ENCODE measurements at places on chromosomes 3 and 15. TPM values are rescaled to one million over a fixed set of nuclear protein-coding genes. Genes with fewer than 3 reads are reported as not detected.

DNA sequence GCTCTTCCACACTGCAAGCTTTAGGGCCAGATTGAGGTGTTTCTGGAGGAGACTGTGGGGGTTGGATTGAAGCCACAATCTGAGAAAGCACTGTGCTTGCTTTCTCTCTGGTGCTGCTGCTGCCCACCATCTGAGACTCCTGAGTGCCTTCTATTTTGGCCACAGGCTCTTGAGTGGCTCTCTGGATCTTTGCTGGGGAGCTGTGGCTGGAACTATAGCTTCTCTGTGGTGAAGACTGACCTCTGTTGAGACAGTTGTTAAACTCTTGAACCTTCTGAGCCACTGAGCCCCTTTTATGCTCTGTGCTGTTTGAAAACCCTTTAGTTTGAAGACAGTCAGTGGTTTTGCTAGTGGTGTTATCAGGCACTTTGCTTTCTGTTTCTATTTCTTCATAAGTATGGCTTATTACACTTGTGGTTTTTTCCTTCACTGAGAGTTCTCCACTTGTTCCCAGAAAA lies 108.7 kb upstream of the TSPAN3 start:
- no peak for DNase-seq
- H3K27ac ChIP-seq: no peak overlapping the region
- H3K27me3 ChIP-seq: no peaks in the 10 kb centered on the region
- H3K36me3 ChIP-seq: peaks cover 3% of the 10 kb centered on the region
- no peak overlapping the region for H3K4me3 ChIP-seq
- no peaks in the 10 kb centered on the region for H3K4me1 ChIP-seq

- no peak for DNase-seq
- no peaks in the 10 kb centered on the region for H3K36me3 ChIP-seq
- no peaks in the 10 kb centered on the region for H3K4me1 ChIP-seq
- no peaks in the 10 kb centered on the region for H3K27me3 ChIP-seq
- H3K4me3 ChIP-seq: no peak overlapping the region
Observed at GRCh38 chr3:109563149-109563548, 225.8 kb upstream of the DPPA4 start.

GRCh38 chr3:142225885-142226215 lies 465 bp upstream of the GK5 start:
- no peaks in the 10 kb centered on the region for H3K36me3 ChIP-seq
- H3K4me1 ChIP-seq: no peaks in the 10 kb centered on the region
- H3K27me3 ChIP-seq: no peaks in the 10 kb centered on the region
- DNase-seq: no peak
- peak overlapping the region; percentile 80 for H3K27ac ChIP-seq
- H3K4me3 ChIP-seq: peak overlapping the region; percentile 93

GRCh38 chr3:116563351-116563750 lies 118.1 kb upstream of the LSAMP start:
- no peaks in the 10 kb centered on the region for H3K27me3 ChIP-seq
- H3K4me1 ChIP-seq: no peaks in the 10 kb centered on the region
- H3K36me3 ChIP-seq: no peaks in the 10 kb centered on the region
- no peak for DNase-seq

GRCh38 chr3:31288641-31289100 lies 244.1 kb upstream of the STT3B start:
- no peaks in the 10 kb centered on the region for H3K27me3 ChIP-seq
- no peaks in the 10 kb centered on the region for H3K36me3 ChIP-seq
- DNase-seq: peak; percentile 86
- no peaks in the 10 kb centered on the region for H3K4me1 ChIP-seq

DNA sequence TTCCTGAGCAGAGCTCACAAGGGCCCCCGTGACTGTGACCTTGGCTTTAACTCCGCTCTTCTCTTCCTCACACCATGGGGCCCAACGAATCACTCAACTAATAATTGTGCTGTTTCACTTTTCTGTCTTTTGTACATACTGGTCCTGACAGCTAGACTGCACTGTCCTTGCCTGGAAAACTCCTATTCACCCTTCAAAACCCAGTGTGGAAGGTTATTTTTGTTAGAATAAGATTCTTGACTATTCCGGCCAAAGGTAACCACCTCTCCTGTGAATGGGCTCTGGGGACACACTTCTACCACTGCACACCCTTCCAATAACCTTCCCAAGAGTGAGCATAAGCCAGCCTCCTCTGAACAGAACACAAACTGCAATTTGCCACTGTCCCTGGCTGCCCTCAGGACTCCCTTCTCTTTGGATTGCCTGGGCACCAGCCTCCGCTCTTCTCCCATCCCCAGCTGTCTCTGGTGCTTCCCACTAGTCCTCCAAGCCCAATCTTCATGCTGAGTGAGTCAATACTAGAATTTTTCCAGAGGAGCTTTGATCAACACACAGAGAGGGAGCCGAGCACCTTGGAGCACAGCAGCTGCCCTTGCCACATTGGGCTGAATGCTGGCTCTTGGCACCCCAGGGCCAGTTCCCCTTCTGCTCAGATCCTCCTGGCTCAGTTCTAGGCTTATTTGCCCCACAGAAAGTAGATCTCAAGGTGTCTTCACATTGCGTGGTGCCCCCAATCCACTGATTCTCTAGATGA lies 2.1 kb downstream of the SCN5A start:
- peaks cover 4% of the 10 kb centered on the region for H3K4me1 ChIP-seq
- H3K27me3 ChIP-seq: peaks cover 12% of the 10 kb centered on the region
- DNase-seq: no peak

DNA sequence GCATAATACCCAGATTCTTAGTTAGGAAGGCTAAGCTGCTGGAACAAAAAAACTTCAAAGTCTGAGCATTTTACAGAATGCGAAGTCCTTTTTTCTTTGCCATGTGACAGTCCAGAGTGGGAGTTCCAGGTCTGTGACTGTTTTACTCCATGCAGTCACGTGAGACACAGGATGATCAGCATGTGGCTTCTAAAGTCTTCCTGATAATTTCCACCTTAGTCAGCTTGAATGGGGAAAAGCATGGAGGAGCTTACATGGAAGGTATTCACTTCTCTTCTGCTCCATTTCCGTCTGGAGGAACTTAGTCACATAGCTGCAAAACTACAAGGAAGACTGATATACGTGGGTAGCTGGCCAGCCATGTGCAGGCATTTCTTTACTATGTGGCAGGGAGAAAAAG lies 1.7 kb downstream of the SNTN start:
- no peak overlapping the region for H3K4me3 ChIP-seq
- no peaks in the 10 kb centered on the region for H3K27me3 ChIP-seq
- H3K36me3 ChIP-seq: no peaks in the 10 kb centered on the region
- DNase-seq: peak; percentile 82
- peaks cover 2% of the 10 kb centered on the region for H3K4me1 ChIP-seq
- no peak overlapping the region for H3K27ac ChIP-seq

- DNase-seq: no peak
- H3K4me3 ChIP-seq: no peak overlapping the region
- no peak overlapping the region for H3K27ac ChIP-seq
- no peaks in the 10 kb centered on the region for H3K36me3 ChIP-seq
- no peaks in the 10 kb centered on the region for H3K4me1 ChIP-seq
- no peaks in the 10 kb centered on the region for H3K27me3 ChIP-seq
Observed at GRCh38 chr3:148026009-148026588, 616.9 kb downstream of the ZIC1 start.

UBR1 gene
- total RNA-seq: 45.6 TPM

ONECUT1 gene
- not detected for total RNA-seq

CYP8B1 gene
- not detected for total RNA-seq

ZNF385D gene
- 0.83 TPM for total RNA-seq

TAGLN3 gene
- total RNA-seq: 0.51 TPM

Measured in fibroblast of lung (primary cell).